ENCODE measurements at places on chromosomes 11 and 22.

DNA sequence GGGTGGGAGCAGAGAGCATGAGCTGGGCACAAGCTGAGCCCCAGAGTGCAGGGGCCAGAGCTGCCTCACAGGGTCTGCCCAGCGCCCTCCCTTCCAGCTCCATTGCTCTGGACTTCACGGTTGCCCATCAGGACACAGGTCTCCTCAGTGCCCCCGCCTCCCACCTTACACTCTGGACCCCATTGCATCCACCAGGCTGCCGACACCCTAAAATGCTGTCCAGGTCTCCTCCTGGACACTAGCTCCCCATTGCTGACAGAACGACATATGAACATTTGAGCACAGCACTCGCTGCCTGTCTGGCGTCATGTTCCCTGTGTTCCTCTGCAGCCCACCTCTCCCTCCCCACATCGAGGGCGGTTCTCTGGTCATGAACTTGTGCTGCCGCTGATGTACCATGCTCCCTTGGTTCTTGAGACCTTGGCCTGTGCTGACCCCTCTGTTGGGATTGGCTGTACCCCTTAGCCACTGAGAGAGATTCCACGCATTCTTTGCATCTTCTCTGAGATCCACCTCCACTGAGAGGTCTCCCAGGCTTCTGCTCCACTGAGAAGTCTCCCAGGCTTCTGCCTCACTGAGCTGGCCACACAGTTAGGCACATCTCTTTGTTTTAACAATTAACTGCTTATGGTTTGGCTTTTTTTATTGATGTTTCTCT is 34.2 kb upstream of the NECTIN1 start:
- DNase-seq, result no peak

GRCh38 chr11:8059030-8059429 is 22.0 kb upstream of the TUB start:
- DNase-seq, result no peak

- DNase-seq, result no peak
Observed at GRCh38 chr11:95508219-95508890, 277.4 kb upstream of the SESN3 start.

DNA sequence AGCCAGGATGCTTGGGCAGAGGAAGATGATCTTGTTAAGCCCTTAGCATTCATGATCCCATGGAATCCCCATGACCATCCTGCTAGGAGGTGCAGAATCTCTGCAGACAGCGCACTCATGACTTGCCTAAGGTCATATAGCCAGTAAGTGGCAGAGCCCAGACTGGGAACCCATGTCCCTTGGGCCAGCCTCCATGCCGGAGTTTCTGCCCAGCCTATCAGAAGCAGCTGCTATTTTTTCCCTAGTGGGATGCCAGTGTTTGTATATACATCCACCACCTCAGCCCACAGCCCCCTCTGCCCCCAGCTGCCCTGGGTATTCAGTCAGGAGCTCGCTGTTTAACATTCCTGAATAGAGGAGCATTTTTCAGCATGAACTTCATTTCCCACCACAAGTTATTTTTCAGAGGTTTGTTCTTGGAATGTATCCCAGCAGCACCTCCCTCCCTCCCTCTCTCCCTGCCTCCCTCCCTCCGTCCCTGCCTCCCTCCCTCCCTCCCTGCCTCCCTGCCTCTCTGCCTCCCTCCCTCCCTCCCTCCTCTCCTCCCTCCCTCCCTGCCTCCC is 34.4 kb upstream of the SUSD2 start:
- no peak for DNase-seq

- no peak for DNase-seq
Observed at GRCh38 chr11:130578738-130579368, 130.4 kb downstream of the ADAMTS15 start.

GRCh38 chr11:120499088-120499487 is 12.5 kb upstream of the GRIK4 start:
- DNase-seq, result no peak

GRCh38 chr11:33801821-33802193 is 27.5 kb upstream of the FBXO3 start:
- DNase-seq, result no peak

DNA sequence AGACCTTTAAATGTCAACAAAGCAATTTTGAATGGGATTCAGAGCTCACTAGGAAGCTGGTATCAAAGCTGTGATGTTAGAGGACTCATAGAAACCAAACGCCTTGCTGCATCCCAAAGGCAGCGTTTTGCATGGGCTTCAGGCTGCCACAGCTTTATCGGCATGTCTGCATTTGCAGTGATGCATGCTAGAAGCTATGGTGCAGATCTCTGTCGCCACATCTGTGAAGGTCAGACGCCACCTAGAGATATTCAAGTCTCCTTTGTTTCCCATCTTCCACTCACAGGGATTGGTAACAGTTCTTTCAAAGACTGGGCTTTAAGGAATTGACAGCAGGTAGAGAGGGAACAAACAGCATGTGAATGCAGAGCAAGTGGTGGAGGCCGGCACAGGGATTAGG is 47.8 kb downstream of the NTM start:
- no peak for DNase-seq

- DNase-seq, result no peak
Observed at GRCh38 chr11:86806903-86807302, 6.6 kb downstream of the PRSS23 start.

DNA sequence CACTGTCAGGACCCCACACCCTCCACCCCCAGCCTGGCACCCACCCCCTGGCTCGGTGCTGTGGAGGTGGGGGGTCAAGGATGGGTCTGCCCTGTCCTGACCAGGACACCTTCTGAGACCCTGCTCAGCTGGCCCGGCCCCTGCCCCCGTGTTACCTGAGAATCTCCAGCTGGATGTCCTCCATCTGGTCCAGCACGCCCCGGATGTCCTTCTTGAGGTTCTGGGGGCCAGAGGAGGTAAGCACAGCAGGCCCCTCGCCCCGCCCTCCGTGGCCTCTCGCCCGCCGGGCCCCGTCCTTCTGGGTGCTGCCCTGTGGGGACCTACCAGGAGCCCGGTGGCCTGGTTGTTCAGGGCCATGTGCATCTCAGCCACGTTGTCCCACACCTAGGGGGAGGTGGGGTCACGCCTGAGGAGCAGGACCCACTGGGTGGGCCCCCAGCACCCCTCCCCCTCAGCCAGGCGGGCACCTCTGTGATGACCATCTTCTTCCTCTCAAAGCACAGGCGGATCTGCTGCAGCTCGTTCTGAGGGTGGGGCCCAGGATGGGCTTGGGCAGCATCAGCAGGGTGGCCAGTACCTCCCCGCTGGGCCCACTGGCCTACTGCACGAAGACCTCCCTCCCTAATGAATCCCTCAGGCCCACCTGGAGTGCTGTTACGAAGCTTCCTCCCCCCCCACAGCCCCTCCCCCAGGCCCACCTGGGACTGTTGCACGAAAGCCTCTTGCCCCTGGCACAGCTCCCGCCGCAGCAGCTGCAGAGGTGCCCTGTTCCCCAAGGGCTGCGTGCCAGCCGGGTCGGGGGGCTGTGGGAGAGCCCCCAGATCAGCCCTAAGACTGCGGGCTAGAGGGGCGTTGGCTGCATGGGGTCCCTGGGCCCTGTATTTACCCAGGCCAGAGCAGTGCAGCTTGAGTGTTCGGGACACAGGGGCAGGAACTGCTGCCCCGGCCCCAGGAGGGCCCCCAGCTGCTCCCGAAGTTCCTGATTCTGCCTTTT is 1.3 kb downstream of the CCDC188 start:
- DNase-seq, result no peak

GRCh38 chr11:100929377-100929776 is 200.2 kb downstream of the PGR start:
- DNase-seq, result no peak
